ENCODE measurements at places on chromosomes 7 and 10.

DNA sequence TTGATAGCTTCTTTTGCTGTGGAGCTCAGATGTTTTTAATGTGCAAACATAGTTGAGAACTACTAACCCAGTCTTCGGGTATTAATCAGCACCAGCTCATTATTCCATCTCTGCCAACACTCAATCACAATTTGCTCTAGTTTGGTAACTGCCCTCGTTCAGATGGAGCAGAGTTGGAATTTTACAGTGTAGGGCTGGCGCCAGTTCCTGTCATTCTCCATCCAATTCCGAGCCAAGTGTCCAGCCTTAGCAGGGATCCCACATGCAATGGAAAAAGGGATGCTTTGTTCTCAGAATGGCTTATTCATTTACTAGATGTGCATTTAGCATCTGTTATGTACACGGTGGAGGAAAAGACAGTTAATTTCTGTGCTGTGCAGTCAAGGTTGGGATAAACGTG is 504.5 kb upstream of the GALNT17 start:
- no peak for DNase-seq

DNA sequence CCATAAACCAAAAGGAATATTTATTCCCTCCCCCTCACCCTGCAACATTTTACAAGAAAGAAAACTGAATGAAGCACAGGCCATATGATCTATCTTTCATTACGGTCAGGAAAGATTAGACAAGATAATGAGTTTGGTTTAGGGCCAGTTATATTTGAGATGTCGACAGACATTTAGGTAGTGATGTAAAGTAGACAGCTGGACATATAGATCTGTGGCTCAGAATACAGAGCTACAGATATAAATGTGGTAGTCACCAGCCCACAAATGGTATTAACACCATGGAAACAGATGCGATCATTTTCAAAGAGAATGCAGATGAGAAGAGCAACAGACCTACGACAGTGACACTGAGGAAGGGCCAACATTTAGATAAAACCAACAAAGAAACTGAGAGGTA is 142.5 kb downstream of the SRPK2 start:
- DNase-seq, result no peak

GRCh38 chr10:5891009-5891408 is 966 bp downstream of the FBH1 start:
- no peak for DNase-seq

GRCh38 chr10:3672220-3672619 is 112.8 kb downstream of the KLF6 start:
- DNase-seq, result no peak

- DNase-seq, result no peak
Measured at GRCh38 chr7:137865764-137866163, 19.0 kb upstream of the DGKI start.

GRCh38 chr10:89615824-89616223 is 29.2 kb downstream of the PANK1 start:
- DNase-seq, result no peak

- DNase-seq, result peak; percentile 40
Measured at GRCh38 chr7:99473315-99473596, 566 bp downstream of the ZNF789 start.

DNA sequence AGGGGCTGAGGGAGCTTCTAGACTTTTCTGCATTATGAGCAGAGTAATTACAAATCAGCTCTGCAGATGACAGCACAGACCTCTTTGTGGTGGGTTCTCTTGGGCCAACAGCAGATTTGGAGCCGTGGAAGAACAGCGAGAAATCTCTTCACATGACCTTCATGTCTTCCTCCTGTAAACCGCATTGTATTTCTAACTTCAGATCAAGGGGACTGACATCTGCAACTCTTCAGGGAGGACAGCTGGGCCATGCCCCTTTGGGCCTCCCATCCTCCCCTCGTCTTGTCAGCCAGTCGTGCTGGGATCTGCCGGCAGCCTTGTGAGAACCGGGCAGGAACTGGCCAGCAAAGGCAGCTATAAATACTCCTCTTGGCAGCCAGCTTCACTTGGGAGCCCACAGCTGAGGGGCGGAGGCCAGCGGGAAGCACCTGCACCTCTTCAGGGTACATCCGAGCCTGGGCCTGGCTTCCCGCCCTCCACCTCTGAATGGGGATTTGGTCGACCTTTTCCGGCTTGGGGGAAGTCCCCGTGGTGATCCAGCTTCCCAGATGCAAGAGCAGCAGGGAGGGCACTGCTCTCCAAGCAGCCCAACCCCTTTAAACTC is 54.7 kb downstream of the STEAP1B start:
- DNase-seq, result no peak

GRCh38 chr7:93920496-93921182 is 896 bp upstream of the GNG11 start:
- no peak for DNase-seq
